ENCODE measurements at places on chromosomes 1 and 21.

DNA sequence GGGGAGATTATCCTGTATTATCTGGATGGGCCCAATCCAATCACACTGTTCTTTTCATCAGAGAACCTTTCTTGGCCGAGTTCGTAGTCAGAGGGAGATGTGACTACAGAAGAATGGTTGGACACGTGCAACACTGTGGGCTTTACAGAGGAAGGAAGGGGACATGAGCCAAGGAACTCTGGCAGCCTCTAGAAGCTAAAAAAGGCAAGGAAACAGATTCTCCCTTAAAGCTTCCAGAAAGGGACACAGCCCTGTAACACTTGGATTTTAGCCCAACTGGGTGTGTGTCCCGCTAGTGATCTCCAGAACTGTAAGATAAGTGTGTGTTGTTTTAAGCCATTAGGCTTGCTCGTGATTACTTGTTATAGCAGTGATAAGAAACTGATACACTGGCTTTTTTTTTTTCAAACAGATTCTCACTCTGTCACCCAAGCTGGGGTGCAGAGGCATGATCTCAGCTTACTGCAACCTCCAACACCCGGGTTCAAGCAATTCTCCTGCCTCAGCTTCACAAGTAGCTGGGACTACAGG is 53.9 kb upstream of the FBXO28 start:
- DNase-seq = no peak

- DNase-seq = no peak
These were observed 27.3 kb upstream of the TMEM61 start for GRCh38 chr1:54952950-54953718.

DNA sequence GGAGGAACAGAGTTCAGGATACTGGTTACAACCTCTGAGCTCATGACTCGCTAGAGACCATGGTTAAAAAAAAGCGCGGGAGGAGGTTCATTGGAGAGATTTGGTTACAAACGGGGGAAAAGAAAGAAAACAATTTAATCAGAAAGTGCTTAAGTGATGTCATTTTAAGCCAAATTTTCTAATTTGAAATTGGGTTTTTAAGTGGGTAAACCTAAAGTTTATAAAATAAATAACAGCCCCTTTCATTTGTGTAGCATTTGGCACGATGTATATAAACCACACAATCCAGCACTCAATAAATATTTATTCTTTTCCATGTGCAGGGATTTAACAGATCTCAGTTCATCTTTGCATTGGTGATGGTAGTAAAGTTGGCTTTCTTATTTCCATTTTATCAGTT is 7.0 kb upstream of the DPT start:
- no peak for DNase-seq

- DNase-seq = no peak
These were observed 8.9 kb downstream of the TRIM33 start for GRCh38 chr1:114502080-114502479.

DNA sequence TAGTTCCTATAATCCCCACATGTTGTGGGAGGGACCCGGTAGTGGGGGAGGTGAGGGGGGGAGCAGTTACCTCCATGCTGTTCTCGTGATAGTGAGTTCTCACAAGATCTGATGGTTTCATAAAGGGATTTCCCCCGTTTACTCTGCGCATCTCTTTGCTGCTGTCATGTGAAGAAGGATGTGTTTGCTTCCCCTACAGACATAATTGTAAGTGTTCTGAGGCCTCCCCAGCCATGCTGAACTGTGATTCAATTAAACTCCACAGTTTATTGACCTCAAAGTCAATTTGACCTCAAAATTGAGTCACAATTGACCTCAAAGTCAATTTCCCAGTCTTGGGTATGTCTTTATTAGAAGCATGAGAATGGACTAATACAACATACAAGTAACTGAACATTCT is 19.7 kb downstream of the DPH5 start:
- DNase-seq = no peak

DNA sequence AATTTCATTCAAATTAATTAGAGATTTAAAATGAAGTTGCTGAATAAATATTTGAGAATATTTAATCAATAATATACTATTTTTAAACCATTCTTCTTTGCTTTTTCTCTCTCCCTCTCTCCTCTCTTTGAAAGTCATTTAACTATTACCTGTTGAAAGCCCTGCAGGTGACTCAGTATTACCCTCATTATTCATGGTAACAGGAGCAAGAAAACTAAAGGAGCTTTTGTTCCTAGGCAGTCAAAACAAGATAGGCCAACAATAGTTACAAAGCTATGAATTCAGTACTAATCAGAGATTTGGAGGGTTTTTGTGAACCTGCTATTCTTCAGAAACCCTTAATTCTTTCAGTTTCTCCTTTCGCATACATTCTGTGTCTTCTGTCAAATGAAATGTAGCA is 721.3 kb upstream of the NCAM2 start:
- DNase-seq = no peak

- no peak for DNase-seq
These were observed 310.1 kb downstream of the PAPPA2 start for GRCh38 chr1:176773038-176773437.

DNA sequence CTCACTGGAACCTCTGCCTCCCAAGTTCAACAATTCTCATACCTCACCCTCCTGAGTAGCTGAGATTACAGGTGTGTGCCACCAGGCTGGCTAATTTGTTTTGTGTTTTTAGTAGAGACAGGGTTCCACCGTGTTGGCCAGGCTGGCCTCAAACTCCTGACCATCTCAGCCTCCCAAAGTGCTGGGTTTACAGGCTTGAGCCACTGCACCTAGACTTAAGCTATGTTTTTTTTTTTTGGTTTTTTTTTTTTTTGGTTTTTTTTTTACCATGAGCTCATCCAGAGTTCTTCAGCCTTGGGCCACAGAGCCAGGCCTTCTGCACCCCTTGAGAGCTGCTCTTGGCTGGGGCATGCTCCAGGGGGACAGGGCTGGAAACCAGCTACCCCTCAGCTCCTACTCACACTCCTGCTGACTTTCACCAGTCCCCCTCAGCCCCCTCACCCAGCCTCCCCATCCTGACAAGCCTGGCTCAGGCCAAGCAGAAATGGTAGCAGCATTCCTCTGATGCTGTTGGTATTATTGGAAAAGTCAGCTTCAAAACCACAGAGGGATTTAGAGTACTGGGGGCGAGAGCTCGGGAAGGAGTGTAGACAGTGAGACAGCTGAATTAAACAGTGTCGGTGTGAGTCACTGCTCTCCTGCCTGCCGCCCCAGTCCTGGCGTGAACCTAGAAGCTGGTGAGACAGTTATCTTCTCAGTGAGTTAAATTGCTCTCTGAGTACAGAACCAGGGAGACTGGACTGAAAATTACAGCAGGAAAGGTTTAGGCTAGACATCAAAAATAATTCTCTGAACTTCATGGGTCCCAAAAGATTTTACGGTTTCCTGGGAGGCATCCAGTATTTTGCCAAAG is 63.7 kb downstream of the NAV1 start:
- DNase-seq = no peak

GRCh38 chr1:178869119-178869697 is 1.7 kb downstream of the ANGPTL1 start:
- no peak for DNase-seq

- no peak for DNase-seq
These were observed 12.9 kb downstream of the TMPRSS3 start for GRCh38 chr21:42382915-42383314.

GRCh38 chr1:119594376-119594775 is 53.7 kb downstream of the ZNF697 start:
- DNase-seq = no peak

GRCh38 chr1:213171711-213172110 is 120.7 kb downstream of the RPS6KC1 start:
- DNase-seq = no peak

DNA sequence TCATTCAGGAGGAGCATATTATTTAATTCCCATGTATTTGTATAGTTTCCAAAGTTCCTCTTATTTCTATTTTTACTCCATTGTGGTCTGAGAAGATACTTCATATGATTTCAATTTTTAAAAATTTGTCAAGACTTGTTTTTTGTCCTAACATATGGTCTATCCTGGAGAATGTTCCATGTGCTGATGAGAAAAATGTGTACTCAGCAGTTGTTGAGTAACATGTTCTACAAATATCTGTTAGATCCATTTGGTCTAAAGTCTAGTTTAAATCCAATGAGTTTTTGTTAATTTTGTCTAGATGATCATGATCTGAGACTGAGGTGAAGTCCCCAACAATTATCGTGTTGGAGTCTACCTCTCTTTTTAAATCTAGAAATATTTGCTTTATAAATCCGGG is 14.5 kb downstream of the PSMG1 start:
- DNase-seq = no peak

GRCh38 chr1:36352125-36352909 is 28.9 kb upstream of the EVA1B start:
- DNase-seq = no peak

DNA sequence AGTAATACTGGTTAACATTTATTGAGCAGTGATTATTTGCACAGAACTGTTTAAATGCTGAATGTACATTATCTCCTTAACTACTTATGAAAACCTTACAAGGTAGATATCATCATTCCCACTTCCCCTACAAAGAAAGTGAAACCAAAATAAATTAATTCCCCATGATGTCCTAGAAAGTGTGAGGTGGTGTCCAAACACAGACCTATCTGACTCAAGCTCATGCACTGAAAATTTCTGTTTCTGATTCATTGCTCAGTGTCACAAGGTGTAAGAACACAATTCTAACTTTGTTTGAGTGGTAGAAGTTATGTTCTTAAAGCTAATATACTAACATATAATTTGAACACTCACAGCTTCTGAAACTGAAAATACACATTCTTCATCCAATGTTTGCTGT is 178.7 kb downstream of the MRPL39 start:
- no peak for DNase-seq

GRCh38 chr1:2326524-2326923 is 64.8 kb downstream of the MORN1 start:
- no peak for DNase-seq

GRCh38 chr1:229328598-229329362 is 14.1 kb downstream of the CCSAP start:
- no peak for DNase-seq

- DNase-seq = no peak
These were observed 140.3 kb downstream of the SLC30A10 start for GRCh38 chr1:219788091-219788490.

DNA sequence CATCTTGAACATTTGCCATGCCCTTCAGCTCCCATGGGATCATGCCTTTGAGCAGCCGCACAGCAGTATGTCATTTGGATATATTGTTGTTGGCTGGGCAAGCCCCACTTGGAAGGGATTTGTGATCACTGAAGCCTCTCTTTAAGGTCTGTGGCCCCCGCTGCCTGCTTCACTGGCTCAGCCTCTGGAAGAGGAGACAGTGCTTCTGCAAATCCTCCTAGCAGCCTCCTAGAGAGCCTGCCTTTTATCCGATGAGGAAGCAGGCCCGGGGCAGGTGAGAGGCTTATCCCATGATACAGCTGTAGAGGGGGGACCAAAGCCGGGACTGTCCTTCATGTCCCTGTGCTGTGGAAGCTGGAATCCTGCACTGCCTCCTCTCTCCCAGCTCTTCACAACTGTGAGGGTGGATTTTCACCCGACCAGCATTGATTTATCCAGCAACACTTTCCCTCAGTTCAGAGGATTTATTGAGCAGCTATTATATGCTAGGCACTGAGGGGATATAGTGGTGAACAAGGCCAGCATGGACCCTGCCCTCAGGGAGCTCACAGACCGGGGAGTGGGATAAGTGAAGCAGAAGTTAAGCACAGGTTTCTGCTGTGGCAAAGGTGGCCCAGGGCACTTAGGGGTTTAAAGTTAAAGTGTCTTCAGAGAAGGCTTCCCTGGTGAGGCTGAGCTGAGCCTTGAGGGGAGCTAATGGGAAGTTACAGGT is 3.9 kb downstream of the TMEM61 start:
- no peak for DNase-seq
